ENCODE measurements at places on chromosomes 7 and 10.

- no peak for DNase-seq
Observed at GRCh38 chr7:91946549-91946948, 5.9 kb downstream of the AKAP9 start.

DNA sequence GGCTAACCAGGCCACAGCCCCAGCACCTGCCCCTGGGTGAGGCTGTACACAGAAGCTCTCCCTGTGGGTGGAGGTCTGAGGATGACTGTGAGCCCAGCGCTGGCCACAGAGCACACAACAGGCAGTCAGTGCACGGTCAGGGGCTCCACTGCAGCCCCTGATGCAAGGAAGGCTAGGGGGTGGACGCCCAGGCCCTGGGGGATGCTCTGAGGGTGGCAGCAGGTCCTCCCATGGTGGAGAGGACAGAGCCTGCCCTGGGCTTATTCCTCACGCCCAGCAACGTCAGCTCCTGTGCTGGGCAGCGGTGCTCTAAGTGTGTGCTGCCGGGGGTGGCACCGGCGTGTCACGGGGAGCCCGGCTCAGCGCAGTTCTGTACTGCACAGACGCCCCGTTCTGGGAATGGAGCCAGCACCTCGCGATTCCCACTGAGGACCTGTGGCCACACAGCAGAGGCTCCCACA is 223.2 kb downstream of the MAD1L1 start:
- DNase-seq = no peak

- DNase-seq = no peak
Observed at GRCh38 chr7:47720141-47720906, 138.4 kb upstream of the TNS3 start.

GRCh38 chr7:156234666-156235494 is 405.7 kb upstream of the RNF32 start:
- no peak for DNase-seq

DNA sequence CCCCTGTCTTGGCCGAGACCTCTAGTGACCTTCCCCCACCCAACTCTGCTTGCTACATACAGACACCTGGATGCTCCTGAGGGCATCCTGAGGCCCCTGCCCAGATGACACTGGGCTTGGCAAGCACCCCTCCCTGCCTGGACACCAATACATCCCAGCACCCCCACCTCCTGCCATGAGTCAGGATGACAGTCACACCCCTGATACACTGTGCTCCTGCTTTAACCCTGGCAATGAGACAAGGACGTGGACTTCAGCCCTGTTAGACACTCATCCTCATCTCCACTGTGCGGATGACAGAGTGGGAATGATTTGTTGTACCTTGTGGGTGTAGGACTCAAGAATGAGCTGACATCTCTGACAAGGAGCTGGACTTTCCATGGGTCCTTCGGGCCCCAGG is 186.3 kb upstream of the ADCY1 start:
- DNase-seq = no peak

DNA sequence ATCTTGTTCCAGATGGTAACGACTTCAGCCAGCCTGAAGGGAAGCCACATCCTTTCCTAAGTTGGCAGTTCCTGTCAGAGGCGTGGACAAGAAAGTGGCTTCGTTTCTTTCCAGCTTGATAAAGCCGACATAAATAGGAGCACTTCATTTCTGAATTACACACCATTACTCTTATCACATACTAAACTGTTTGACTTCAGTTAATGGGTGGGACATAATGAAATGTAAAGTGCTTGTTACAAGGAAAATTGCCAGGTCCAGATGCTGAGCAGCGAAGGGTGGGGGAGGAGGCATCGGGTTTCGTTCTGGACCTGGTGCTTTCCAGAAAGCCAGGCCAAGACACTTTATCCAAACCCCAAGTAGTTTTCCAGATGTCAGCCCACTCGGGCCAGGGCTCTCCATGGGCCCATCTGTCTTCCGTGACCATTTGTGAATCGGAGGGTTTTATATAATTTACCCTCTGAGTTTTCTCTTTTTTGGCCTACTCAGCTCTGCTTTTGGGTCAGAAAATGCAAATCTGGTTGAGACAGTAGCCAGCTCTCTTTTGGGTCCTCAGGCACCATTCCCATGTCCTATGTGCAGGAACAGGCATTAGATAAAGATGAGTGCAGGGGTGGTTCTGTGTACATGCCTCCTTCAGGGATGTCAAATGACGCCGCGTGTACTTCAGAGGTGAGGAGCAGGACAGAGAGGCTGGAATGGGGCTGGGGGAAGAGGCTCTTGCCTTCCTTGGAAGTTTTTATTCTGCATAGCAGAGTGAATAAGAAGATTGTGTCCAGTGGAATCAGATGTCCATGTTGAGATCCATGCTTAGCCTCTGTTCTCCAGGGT is 90.2 kb downstream of the TACC2 start:
- DNase-seq = no peak

DNA sequence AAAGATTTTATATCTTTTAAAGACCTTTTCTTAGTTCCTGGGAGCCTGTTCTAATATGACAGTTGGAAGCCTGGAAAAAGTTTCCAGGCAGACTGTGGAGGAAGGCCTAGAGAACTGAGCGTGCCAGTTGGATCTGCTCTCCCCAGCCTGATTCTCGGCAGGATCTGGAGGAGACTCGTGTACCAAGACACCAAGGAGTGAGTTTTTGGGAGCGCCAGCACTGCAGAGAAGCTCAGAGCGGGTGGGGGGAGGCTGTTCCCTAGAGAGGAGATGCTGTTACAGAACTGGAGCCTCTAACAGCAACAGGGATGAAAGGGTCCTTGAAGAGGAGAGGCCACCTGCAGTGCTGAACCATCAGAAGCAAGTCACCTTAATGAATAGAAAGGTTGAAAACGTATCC is 52.9 kb downstream of the LYZL2 start:
- no peak for DNase-seq

- DNase-seq = no peak
Observed at GRCh38 chr7:108603656-108604306, 34.1 kb downstream of the DNAJB9 start.

DNA sequence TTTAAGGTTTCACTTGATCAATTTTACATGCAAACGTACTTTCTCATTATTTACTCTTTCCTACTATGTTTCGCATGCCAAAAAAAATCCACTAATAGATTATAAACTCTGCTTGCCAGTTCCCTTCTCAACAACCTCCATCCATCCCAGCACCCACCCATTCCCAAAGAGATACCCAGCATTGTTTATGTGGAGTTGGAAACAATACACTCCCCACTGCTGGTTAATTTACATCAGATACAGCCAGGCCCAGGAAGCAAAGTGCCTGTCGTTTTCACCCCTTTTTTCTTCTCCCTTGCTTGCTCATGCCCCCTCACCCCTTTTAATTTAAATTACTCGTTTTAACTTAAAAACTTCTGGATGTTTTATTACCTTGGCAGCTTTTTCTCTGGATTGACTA is 59.9 kb downstream of the HIBADH start:
- no peak for DNase-seq

DNA sequence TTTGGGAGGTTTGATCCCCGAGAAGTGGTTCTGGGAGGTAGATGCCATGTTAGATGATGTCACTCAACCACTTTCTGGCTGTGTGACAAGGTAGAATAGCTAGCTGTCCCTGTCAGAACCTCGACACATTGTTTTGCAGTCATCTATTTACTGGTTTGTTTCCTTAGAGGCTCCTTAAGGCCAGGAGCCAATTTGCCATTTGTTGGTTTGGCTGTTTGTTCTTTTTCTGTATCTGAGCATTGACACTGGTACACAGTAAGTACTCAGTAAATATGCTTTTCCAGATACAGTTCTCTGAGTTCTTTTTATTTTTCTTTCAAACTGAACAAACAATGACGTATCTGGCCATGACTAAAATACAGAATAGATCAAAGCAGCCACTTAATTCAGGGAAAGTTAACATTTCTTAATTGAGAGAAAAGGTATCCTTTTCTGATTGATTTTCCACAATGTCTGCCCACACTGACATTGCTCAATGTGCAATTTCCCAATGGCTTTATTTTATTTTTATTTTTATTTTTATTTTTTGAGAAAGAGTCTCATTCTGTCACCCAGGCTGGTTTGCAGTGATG is 121.6 kb downstream of the SPAG6 start:
- no peak for DNase-seq

DNA sequence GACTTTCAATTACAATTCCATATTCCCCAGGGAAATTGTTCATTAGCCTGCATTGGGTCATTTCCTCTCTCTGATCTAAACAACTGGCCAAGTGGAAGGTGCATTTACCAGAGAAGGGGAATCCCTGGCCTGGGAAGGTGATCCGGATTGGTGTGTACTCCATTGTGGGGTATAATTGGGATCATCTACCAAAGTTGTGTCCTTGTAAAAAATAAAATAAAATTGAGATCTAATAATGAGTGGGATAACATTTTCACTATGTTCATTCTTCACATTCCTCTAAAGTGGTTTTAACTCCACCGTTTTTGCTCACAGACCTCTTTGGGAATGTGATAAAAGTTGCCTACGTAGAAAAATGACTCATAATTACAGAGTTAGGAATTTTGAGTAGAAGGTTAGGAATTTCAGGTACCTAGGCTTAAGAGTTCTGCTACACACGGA is 22.8 kb downstream of the ARL5B start:
- DNase-seq = no peak

- DNase-seq = peak; percentile 36
Observed at GRCh38 chr7:148699024-148699781, 500 bp downstream of the CUL1 start.

DNA sequence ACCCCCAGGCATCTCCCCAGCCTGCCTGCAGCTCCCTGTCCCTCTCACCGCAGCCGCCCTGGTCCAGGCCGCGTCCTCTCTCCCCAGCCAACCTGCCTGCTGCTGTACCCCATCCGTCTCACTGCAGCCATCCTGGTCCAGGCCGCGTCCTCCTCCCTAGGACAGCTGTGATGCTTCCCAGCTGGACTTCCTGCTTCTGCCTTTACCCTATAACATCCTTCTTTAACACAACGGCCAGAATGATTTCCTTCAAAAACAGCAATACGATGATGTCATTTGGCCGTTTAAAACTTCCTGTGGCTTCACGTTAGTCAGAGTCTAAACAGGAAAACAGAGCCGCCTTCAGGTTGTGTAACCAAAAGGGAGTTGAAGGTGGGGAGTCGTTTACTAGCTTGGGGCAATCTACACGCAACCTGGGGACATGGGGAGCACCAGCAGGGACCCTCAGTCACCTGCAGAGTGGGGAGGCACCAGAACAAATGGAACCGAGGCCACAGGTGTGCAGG is 32.2 kb upstream of the ZFAND2A start:
- no peak for DNase-seq

GRCh38 chr10:75718991-75719390 is 287.6 kb downstream of the LRMDA start:
- DNase-seq = no peak

DNA sequence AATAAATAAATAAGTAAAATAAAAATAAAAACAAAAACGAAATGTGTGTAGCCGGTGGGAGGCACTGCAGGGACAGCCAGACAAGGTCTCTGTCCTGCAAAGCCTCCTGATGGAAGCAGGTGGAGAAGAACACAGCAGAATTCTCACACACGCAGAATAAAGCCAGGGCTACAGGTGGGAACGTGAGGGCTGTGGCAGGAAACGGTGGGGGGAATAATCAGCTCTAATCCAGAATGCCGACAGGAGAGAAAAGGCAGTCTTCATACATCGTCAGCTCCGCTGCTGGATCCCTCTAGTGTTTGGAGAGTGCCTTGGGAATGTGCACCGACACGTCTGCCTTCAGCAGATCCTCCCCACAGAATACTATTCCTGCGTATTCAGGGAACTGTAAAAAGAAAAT is 6.8 kb upstream of the SNX8 start:
- no peak for DNase-seq

DNA sequence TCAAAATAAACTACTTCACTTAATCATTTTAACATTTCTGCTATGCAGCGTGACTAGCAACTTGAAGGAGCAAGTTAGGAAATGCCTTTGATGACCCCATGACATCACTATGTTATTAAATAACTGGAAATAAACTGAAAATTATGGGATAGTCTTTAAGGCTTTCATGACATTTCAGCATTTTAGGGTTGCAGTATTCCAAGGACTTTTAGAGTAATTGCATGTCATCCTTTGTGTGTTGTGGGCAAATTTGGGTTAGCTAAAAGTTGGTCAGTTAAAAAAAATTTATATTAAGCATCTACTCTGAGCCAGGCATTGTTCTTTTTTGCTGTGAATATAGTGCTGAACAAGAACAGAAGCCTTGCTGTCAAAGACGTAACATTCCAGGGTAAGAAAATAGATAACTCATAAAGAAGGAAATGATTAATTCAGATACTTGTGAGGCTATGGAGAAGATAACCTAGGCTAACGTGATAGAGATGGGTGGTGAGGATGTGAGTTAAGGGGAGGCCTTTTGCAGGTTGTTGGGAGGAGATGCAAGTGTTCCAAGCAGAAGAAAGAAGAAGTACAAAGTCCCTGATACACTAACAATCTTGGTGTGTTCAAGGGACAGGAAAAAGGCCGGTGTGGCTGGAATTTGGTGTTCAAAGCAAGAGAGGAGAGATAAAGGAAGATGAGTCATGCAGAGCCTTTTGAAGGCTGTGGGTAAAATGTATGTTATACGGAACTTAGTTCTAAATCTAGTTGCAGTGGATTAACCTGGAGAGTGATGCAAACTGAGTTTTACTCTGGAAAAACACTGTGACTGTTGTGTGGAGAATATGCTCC is 610.2 kb downstream of the AUTS2 start:
- no peak for DNase-seq

DNA sequence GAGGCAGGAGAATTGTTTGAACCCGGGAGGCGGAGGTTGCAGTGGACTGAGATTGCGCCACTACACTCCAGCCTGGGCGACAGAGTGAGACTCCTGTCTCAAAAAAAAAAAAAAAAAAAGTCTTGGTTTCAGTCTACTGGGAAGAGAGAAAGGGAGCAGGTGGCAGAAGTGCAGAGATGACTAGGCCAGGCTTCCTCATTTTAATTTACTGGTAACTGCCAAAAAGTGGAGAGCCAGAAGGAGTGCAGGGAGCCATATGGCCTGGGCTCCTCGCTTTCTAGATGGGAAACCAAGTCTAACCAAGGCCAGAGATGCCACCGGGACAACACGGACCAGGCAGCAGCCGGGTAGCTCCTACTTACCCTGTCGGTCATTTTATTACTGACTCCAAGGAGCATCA is 12.2 kb downstream of the SEPHS1 start:
- no peak for DNase-seq

GRCh38 chr10:107717046-107717445 is 552.5 kb upstream of the SORCS1 start:
- no peak for DNase-seq

DNA sequence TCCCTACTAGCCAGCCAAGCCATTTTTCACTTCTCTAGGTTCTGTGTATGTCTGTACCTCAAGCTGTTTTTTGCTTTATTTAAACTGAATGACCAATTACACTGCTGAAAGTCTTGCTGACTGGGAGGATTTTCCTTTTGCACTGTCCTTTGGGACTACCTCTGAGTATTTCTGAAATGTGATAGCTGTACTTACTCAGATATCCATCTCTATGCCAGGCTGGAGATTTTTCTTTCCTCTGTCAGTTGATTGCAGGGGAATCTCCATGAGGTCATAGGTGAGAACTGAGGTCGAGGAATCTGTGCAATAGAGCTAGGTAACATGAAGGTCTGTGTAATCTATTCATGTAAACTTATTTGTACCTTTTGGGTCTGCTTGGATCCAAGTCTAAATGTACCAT is 38.9 kb upstream of the ANKRD1 start:
- DNase-seq = no peak
